NCI-H1092 (cell line): ENCODE measurements at places on chromosomes 7 and 10.

DNA sequence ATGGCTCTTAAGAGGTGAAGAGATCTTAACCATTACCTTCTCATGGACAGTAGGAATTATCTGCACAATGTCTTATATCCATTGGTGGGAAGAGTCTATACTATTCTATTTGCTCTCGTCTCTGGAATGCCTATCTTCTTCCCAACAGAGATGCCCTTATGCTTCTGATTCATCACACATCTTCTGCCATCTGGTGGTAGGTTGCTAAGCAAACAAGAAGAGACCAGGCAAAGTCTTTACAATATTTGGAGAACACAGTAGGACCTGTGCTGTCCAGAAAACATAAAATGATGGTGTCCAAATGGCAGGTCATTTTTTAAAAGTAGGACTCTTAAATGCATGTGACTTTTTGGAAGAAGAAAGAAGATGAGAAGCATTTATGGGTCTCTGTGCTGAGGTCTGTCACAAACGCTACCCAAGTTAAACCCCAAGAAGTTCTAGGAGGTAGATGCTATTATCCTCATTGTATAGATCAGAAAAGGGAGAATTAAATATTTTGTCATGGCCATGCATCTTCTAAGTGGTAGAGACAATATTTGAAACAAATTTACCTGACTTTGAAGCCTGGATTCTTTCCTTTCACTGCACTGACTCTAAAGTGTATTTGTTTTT lies 67.8 kb upstream of the NXPH1 start:
- DNase-seq, result peak; percentile 24

DNA sequence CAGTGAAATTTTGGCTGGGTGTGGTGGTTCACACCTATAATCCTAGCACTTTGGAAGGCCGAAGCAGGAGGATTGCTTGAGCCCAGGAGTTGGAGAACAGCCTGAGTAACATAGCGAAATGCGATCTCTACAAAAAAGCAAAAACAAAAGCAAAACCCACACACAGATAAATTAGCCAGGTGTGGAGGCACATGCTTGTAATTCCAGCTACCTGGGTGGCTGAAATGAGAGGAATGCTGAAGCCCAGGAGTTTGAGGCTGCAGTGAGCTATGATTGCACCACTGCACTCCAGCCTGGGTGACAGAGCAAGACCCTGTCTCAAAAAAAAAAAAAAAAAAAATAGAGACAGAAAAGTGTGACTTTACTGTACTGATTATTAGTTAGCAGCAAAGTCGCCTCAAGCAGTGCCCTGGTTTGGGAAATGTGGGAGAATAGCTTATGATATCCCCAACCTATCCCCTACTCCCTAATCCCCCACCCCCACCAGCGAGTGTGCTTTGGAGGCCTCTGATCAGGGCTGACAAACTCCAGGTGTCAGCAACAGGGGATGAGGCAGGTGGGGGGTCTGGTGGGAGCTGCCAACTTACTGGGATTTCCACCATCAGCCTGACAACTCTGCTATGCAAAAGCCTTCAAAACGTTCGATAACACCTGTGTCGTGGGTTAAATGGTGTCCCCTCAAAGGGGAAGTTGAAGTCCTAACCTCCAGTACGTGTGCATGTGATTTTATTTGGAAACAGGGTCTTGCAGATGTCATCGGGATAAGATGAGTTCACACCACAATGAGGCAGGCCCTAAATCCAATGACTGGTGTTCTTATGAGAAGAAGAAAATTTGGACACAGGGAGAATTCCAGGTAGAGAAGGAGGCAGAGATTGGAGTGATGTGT lies 124.7 kb upstream of the SDK1 start:
- DNase-seq, result no peak

GRCh38 chr10:60718886-60719285 lies 59.4 kb upstream of the CDK1 start:
- DNase-seq, result no peak

DNA sequence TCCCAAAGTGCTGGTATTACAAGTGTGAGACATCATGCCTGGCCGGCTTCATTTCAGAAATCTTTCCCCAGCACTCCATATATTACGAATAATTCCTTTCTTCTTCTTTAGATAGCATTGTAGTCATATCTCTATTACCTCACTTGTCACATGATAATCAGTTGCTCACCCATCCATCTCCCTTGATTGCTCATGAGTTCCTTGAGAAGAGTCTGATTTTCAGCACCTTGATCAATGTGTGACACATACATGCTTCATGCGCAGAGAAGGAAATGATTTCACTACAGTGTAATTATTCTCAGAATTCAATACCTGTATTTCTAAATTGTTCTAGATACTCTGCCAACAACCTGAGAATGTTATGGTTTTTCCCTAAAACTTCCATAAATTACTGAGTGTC lies 26.7 kb upstream of the GGCT start:
- DNase-seq, result no peak
